ENCODE measurements at places on chromosomes 2 and 18.

GRCh38 chr18:9016633-9017166 lies 85.8 kb upstream of the NDUFV2 start:
- DNase-seq: no peak

GRCh38 chr2:134289225-134289624 lies 35.4 kb downstream of the MGAT5 start:
- DNase-seq: no peak

DNA sequence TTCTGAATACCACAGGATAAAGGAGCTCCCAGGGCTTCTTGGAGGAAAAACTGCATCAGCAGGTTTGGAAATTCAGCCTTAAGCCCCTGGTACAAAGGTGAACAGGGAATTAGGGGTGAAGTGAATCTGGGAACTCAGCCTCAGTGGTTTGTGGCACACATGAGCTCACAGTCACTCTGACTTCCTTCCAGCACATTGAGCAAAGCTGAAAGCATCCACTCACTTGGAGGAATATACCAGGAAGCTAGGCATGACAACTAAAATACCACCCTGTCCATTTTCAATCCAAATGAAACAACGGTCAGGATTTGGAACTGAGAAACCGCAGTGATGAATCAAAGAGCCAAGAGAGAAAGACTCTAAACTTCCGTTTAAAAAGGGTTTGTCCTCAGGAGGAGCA lies 216.1 kb downstream of the ICOS start:
- no peak for DNase-seq

GRCh38 chr2:136381722-136382633 lies 264.0 kb upstream of the CXCR4 start:
- DNase-seq: no peak

DNA sequence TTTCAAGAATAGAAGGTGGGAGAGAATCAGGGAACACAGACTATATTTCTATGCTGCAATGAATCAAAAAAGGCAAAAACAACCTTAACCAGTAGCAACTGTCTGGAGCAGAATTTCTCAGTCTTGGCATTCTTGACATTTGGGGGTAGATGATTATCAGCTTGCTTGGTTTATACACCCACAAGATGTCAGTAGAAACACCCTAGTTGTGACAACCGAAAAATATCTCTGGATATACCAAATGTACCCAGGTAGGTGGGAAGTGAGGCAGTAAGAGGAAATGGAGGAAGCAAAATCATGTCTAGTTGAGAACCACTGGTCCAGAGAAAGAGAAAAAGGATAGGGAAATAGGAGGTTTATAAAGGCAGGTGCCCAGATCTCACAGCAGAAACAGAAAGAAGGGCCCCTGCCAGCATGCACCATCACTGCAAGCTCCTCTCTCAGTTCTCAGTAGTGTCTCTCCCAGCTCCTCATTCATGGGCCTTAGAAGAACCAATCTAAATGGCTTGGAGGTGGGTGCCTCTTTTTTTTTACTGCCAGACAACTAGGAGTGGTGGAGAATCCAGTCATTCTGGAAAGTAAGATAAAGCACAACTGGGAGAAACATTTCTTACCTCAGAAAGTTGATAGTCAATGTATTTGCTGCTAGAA lies 50.4 kb downstream of the MBD2 start:
- DNase-seq: no peak

DNA sequence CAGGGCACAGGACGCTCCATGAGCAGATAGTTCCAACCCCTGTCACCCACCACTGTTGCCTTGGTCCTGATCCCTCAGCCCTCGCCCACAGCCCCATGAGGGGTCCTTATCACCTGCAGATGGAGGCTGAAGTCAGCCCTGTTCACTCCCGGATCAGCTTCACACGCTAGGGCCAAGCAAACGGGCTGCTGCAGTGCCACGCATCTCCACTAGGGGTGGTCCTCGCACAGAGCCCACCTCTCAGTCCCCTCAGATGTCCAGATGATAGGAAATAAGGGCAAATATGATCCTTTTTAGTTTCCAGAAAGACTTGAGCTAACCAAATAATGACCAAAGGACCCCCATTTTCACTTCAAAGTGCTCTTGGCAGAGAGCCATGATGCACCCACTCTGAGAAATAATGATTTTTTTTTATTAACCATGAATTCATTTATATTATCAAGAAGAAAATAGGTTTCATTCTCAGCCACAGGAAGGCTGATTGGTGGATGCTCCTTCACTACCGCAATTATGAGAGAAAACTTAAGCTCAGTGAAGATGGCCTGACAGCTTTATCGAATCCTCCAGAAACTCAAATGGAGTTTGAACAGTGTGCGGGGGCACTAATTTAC lies 71.9 kb upstream of the KLHL29 start:
- no peak for DNase-seq

DNA sequence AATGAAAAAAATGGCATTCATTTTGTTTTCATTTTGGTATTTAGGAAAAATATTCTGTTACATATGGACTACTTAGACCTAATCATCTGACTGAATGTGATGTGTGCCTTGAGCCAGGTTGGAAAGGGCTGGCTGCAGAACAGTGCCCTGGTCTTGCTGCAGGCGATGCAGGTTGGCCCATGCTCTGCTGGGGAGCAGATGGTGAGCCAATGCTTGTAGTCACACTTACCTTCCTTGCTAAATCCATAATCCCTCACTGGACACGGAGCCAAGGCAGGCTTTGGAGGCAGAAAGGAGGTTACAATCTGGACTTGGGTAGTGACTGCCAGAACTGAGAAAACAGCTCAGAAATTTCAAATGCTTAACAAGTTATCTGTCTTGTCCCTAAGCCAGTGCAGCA lies 228.7 kb downstream of the ARHGAP15 start:
- DNase-seq: no peak

- no peak for DNase-seq
These were observed 68.3 kb downstream of the PIEZO2 start for GRCh38 chr18:11081009-11081532.
